ENCODE measurements at places on chromosomes 6 and 20. TPM values are rescaled to one million over a fixed set of nuclear protein-coding genes. Genes with fewer than 3 reads are reported as not detected.

- no peak for DNase-seq
Measured at GRCh38 chr6:111600588-111601445, 4.9 kb downstream of the TRAF3IP2 start.

GRCh38 chr20:64256282-64256935, 861 bp downstream of the PCMTD2 start:
- no peak for DNase-seq

ORC3 gene
- polyA plus RNA-seq, result 15.4 TPM

GRCh38 chr6:92114797-92115196, 1304.6 kb downstream of the EPHA7 start:
- no peak for DNase-seq

DNA sequence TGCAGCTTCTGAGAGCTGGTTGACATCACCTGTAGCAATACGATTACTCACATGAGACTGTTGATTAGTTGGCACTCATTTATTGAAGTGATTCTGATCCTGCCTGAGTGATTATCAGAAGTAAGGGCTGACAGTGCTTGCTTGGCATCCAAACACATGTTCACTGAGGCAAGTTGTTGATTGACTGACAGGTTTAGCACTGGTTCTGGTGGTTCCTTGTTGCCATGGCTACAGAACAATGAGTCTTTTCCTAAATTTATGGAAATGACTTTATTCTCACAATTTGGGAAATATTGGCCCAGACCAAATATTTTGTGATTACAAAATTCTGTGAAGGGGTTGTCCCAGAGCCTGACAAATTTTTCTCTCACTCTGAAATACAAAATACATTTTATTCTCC, 146.0 kb upstream of the RAB32 start:
- DNase-seq, result no peak

DNA sequence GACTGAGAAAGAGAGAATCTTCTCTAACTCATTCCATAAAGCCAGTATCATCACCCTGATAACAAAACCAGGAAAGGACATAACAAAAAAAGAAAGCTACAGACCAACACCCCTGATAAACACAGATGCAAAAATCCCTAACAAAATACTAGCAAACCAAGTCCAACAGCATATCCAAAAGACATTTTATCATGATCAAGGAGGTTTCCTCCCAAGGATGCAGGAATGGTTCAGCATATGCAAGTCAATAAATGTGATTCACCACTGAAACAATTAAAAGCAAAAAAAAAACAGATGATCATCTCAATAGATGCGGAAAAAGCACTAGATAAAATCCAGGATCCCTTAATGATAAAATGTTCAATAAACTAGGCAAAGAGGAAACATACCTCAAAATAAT, 24.5 kb upstream of the ALDH8A1 start:
- DNase-seq, result no peak

- DNase-seq, result peak; percentile 59
Measured at GRCh38 chr20:19973961-19974629, 43.1 kb upstream of the NAA20 start.

GRCh38 chr20:17698384-17698783, 1.4 kb upstream of the BANF2 start:
- DNase-seq, result no peak

ADGRF5 gene
- 36.2 TPM for polyA plus RNA-seq

ACSS1 gene
- 78.9 TPM for polyA plus RNA-seq

PGC gene
- polyA plus RNA-seq, result not detected

GRCh38 chr20:35304956-35305355, 12.7 kb upstream of the FAM83C start:
- DNase-seq, result no peak

GRCh38 chr6:37039958-37040357, 34.5 kb downstream of the FGD2 start:
- DNase-seq, result no peak

TFAP2C gene
- not detected for polyA plus RNA-seq

GRCh38 chr6:126091466-126091865, 105.1 kb downstream of the TRMT11 start:
- DNase-seq, result no peak

POM121L2 gene
- polyA plus RNA-seq, result not detected

- DNase-seq, result no peak
Measured at GRCh38 chr20:48970681-48971365, 49.3 kb downstream of the ARFGEF2 start.

NOTCH4 gene
- 32.8 TPM for polyA plus RNA-seq

GRCh38 chr20:19693508-19693907, 64.5 kb upstream of the RIN2 start:
- no peak for DNase-seq

SLC22A16 gene
- polyA plus RNA-seq, result not detected

ZSCAN12 gene
- 2.2 TPM for polyA plus RNA-seq

FAXC gene
- 0.88 TPM for polyA plus RNA-seq

Measured in heart left ventricle (tissue), 16 donors.